ENCODE measurements at places on chromosomes 1 and 21.

- DNase-seq, result no peak
These were observed 136.8 kb downstream of the NTPCR start for GRCh38 chr1:233086961-233087881.

- DNase-seq, result no peak
These were observed 9.7 kb downstream of the TLR5 start for GRCh38 chr1:223133306-223133823.

GRCh38 chr21:46187261-46187660, 3.0 kb upstream of the SPATC1L start:
- no peak for DNase-seq

DNA sequence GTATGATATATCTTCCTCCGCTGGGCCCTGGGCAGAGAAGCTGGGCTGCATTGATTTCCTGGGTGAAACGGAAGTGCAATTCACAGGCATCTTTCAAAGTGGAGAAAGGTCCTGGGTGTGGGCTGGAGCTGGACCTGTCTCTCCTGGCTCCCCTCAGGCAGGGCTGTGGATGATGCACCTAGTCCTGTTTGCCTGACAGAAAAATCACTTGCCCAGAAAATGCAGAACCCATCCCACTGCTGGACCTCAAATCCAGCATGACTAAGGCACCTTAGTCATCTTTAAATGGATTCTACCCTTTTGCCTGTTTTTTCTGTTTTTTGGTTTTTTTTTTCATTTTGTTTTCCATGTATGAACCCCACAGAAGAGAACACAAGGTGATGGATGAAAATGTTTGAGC, 49.7 kb downstream of the MYSM1 start:
- DNase-seq, result no peak

DNA sequence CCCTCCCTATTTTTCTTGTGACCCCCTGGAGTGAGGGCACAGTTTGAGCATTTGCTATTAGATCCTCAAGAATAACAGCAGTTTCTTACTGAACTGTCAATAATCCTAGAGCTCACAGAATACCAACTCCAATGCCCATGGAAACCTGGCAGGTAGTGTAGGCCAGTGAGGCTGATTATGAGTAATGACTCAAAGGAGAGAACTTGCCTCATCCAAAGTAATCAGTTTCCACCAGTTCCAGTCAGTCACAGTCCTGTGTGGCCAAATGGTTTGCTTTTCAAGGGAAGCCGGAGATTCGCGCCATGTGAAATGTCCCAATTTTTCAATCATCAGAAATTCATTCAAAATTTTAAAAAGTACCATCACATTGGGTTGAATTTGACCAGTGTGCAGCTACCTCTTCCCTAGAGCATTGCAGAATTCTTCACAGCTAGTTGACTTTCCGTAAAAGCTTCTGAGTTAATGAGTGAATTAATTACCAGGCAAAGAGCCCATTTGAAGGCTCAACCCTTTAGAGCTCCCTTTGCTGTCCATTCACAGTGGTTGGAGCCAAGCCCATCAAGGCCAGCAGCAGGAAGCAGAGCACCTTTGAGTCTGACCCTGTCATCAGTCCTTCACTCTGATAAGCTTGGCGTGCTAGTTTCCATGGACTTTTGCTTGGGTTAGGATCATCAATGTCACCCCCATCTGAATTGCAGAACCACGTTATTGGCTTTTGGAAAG, 170.3 kb downstream of the KAZN start:
- DNase-seq, result no peak

DNA sequence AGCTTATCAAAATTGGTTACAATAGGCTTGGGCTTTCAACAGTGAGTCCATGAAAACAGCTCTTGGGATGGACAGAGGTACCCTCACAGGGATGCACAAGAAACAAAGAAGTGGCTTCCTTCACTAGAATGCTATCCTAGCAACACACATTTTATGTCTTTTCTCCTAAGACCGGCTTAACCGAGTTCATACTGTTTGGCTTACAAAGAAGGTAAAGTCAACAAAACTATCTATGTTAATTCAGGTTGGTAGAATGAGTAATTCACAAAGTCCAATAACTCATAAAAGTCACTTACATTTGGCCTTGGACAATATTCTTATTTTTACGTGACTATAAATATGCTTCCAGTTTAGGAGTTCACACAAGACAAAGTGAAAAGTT, 9.0 kb downstream of the ERG start:
- DNase-seq, result no peak

DNA sequence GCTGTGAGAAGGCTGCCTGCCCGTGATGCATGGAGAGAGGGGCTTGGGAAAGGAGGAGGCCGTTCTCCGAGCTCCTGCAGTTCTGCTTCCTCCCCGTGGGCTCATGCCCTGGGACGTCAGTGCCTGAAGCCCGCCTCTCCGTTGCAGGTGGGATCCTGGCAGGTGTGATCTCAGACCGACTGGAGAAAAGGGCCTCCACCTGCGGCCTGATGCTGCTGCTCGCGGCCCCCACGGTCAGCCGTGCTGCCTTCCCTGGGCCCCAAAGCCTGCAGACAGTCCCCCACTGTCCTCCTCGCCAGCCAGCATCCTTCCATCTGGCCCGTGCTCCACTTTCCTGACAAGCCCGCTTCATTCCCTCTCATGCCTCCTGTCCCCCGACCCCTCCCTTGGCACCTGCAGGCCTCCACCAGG, 50.9 kb downstream of the SLC37A1 start:
- DNase-seq, result peak; percentile 6

GRCh38 chr1:44775930-44776729, 790 bp downstream of the RPS8 start:
- DNase-seq, result no peak

Measured in WTC11 (cell line).